ENCODE measurements at places on chromosomes 11 and 22.

DNA sequence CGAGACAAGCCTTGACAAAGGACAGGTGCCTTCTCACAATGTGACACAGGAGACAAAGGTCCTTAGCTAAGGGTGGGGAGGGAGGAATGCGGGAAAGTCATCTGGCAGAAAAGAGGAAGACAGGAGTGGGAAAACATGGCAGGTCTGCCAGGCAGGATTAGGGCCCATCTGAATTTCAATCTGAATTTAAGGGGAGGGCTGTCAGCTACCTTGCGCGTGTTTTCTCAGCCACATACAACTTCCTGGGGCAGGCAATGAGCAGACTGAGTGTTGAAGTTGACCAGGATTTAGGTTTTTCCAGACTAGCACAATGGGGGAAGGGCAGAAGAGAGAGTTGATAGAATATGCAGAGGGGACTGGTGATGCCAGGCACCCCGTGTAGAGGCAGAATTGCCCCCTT, 66.7 kb upstream of the LARGE1 start:
- no peak for DNase-seq

GRCh38 chr11:16603890-16604793, 134.3 kb upstream of the C11orf58 start:
- DNase-seq = no peak

DNA sequence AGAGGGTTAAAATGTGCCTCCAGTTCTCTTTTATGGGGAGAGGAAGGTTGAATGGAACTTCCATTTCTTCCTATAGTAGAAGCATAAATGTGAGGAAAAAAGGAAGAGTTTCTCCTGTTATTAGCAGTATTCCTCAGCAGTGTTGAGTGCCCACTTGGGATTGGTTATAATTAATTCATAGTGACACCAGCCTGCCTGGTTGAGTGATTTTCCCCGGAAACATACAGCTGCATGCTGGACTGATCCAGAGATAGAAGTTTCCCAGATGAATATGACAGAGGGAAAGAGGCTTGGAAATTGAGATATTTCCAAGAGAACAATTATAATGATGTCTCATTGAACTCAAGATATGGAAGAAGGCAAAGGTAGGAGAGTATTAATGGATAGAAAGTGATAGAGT, 28.3 kb downstream of the RAB39A start:
- no peak for DNase-seq

DNA sequence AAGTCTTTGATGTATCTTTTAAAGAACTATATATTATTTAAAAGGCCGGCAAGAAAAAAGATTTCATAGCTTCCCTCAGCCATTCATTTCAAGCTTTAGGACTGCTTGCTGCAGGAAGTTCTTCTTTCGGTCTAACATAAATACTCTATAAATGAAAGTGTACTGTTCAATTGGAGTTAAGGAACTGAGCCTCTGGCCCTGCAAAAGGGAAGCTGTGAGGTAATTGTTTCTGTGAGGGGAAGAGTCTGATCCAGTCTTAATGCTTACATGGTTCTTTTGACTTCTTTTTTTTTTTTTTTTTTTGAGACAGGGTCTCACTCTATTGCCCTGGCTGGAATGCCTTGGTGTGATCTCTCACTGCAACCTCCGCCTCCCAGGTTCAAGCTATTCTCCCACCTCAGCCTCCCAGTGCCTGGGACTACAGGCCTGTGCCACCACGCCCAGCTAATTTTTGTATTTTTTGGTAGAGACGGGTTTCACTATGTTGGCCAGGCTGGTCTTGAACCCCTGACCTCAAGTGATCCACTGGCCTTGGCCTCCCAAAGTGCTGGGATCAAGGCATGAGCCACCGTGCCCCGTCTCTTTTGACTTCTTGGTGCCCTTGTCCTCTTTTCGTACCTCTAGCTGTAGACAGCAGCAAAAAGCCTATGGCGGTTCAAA, 4.7 kb upstream of the TRIM29 start:
- DNase-seq = no peak

GRCh38 chr22:23169043-23169406, 11.3 kb upstream of the BCR start:
- no peak for DNase-seq

DNA sequence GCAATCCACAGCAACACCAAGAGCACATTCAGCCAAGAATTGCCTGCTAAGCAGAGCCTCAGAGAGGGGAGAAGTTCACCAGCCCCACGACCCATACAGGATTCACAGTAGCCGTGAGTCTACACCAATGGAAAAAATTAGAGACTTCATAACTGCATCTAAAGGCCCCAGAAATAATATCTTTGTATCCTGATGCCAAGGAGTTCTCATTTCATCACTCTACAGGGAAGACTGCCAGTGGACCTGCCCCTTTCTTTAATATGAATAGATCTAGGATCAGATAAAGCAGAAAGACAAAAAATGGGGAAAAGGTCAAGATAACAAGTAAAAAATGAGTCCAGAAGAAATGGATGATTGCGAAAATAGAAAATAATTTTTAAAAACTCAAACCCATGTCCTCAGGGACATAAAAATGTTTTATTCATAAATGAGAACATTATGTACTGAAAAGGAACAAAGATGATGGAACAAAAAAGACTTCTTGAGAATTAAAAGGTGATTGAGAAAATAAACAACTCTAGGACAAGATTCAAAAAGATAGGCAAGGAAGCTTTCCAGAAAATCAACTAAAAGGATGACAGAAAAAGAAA, 9.5 kb downstream of the APOL3 start:
- DNase-seq = no peak

GRCh38 chr11:130003717-130004001, 1.0 kb upstream of the PRDM10 start:
- DNase-seq = no peak

DNA sequence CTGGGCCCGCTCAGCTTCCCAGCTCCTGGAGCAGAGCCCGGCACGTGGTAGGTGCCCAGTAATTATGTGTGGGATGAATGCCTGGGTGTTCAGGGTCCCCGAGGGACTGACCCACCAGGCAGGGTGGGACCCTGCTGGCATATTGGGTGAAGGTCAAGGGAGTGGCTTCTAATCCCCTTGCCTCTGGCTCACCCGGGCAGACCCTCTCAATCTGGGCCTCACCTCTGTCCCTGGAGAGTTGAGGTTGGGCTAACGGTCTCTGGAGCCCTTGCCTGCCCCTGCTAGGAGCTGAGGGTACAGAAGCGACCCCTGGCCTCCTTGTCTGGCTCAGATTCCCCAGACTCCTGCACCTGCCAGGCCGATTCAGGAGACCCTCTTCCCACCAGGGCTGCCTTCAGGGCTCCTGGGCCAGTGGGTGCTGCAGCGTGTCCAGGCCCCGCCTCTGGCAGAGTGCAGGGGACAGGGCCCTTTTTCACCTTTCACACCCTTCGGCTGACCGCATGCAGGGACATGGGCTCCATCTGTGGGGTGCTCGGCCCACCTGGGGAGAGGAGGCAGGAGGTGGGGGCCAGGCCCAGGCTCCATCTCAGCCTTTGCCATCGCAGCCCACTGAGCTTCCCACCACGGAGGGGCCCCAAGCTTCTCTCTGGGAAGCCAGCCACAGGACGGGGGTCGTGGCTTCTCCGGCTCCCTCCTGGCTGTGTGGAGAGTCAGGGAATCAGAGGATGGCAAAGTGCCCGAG, 3.8 kb upstream of the CTSD start:
- no peak for DNase-seq

DNA sequence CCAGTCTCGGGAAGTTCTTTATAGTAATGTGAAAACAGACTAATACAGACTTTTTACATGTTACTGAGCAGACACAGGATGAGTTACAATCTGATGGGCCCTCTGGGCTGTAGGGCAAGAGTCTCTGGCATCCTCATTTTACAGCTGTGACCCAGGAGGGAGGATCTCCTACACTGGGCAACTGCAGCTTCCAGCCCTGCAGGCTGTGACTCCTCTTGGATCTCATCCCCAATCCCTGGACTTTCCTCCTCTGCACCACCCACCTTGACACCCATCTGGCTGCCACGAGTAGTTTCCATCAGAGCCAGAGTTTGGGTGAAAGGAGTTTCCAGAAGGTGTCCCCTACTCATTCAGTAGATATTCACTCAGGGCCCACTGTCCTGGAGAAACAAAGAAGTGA, 48.9 kb upstream of the MYEOV start:
- no peak for DNase-seq
